ENCODE measurements at places on chromosomes 13 and 19.

GRCh38 chr13:106033659-106034058 is 501.8 kb downstream of the EFNB2 start:
- no peak for DNase-seq

DNA sequence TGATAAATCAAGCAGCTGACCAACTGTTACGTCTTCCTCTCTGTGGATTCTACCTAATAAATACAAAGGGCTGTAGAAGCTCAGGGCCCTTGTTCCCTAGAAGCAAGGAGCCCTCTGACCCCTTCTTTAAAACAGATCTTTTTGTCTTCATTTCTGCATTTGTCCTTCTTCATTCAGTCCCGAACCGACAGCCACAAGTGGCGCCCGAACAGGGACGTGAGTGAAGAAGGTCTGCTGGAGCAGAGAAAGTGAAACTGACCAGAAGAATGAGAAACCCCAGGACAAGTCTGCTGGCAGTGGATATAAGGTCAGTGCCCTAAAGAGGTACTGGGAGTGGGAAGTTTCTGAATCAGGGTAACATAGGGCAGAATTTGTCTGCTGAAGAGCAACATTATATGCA is 13.1 kb downstream of the ZNF773 start:
- no peak for DNase-seq

GRCh38 chr19:51690454-51691073 is 2.6 kb upstream of the SPACA6 start:
- no peak for DNase-seq

DNA sequence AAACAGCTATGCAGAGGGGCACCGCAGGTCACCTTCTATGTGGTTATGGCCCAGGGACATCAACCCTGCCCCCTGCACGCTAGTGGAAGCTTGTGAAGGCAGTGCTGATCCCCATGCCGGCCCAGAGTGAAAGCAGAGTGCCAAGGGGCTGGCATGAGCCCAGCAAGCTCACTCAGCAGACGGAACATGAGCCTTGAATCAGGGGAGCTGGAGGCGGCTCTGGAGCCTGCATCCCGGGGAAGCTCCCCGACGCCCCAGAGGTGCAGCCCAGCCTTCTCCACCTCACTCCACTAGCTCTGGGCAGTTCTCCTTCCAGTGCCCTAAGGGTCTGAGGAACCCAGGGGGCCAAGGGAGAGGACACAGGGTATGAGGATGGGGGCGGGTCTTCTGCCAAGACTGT is 19.0 kb upstream of the ISYNA1 start:
- no peak for DNase-seq

GRCh38 chr19:36113894-36114720 is 568 bp downstream of the POLR2I start:
- no peak for DNase-seq

- DNase-seq, result no peak
Measured at GRCh38 chr13:94454906-94455305, 24.6 kb downstream of the DCT start.

DNA sequence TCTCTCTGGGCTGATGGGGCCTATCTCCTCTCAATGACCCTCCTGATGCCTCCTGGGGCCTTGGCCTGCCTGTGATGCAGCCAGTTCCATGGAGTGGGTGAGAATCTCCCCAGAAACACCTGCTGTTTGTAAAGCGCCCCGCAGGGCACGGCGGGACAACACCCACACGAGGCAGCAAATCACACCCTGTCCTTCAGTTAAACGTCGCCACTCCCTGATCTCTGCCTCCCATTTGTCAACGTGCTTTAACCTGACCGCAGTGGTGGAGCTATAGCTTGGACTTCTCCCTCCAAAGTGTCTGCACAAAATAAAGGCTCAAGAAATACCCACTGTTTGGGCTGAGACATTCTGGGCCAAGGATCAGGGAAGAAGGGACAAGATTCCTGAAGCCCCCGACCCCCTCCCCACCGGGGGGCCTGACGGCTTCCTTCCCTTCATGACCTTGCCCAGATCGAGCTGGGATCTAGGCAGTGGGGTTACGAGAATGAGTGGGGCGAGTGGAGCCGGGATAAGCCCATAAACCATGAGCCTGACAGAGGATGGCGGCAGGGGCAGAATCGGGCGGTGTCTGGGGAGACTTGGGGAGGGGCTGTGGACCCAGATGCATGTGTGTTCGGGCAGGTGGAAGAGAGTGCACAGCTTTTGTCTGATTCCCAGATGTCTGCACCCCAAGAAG is 8.0 kb downstream of the MYDGF start:
- DNase-seq, result no peak

DNA sequence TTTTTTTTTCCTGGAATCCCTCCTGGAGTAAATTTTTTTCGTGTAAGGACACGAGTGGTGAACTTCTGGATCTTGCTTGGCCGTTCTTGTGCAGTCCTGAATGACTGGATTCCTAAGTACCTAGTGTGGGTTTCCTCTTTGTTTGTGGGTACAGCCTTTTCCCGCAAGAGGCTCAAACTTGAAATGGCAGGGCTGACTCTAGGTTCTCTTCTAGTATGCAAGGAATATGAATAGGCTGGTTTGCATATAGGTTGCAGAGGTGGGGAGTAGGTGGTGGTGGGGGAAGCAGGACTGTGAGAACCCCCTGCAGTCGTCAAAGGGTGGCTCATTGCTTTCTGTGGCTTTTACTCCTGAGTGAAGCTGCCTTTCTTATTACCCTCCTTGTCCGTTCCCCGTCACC is 13.6 kb downstream of the UBAC2 start:
- no peak for DNase-seq

- no peak for DNase-seq
Measured at GRCh38 chr13:65011378-65011777, 2218.8 kb downstream of the PCDH9 start.

GRCh38 chr19:46603195-46603637 is 2.1 kb downstream of the CALM3 start:
- DNase-seq, result no peak

GRCh38 chr13:113975416-113975815 is 1.5 kb upstream of the C13orf46 start:
- DNase-seq, result no peak

GRCh38 chr13:30827578-30827925 is 78.5 kb upstream of the MEDAG start:
- DNase-seq, result no peak

DNA sequence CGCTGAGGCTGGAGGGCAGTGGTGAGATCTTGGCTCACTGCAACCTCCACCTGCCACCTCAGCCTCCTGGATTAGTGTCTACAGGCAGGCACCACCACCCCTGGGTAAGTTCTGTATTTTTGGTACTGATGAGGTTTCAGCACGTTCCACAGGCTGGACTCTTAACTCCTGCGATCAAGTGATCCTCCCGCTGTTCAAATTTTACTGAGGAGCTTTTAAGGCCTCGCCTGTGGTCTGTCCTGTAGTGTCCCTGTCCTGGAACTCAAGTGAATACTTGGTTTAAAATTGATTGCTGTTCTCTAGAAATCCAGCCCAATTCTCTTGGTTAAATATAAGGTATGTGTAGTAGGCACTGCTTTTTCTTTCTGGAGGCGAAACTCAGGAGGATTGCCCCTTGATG is 65.2 kb downstream of the DPRX start:
- DNase-seq, result no peak

DNA sequence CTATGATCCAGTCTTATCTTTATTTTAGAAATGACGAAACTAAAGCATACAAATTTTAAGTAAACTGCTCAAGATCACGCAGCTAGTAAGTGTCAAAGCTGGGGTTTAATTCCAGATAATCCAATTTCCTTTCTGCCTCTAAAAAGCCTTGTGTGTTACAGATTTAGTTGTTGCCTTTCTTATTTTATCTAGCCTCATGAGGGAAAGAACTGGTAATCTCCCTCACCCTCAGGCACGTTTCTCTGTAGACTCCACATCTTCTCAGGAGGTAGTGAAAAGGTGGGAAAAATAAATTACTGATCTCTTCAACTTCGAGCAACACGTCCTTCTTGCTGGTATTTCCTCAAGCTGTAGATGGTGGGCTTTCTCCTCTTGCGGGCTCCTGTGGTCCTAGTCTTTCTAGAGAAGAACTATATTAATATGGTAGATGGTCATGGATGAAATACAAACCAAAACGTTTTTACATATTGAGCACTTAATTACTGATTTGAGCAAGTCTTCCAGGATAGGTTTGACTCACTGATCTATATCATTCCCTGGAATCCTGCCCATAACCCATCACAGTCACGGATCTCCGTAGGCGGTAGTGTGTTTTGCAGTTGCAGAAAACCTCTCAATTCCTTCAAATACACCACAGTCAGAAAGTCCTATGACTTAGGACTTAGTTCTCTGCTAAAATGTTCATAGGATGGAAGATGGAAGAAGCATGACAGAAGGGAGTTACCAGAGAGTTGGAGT is 519.5 kb downstream of the DCT start:
- no peak for DNase-seq

- no peak for DNase-seq
Measured at GRCh38 chr13:36357692-36358091, 11.5 kb upstream of the SPART start.

GRCh38 chr13:51385114-51385513 is 45.6 kb downstream of the SERPINE3 start:
- no peak for DNase-seq

- DNase-seq, result no peak
Measured at GRCh38 chr13:20953245-20953931, 50.8 kb upstream of the XPO4 start.

- no peak for DNase-seq
Measured at GRCh38 chr19:33906578-33907335, 110.1 kb downstream of the KCTD15 start.

DNA sequence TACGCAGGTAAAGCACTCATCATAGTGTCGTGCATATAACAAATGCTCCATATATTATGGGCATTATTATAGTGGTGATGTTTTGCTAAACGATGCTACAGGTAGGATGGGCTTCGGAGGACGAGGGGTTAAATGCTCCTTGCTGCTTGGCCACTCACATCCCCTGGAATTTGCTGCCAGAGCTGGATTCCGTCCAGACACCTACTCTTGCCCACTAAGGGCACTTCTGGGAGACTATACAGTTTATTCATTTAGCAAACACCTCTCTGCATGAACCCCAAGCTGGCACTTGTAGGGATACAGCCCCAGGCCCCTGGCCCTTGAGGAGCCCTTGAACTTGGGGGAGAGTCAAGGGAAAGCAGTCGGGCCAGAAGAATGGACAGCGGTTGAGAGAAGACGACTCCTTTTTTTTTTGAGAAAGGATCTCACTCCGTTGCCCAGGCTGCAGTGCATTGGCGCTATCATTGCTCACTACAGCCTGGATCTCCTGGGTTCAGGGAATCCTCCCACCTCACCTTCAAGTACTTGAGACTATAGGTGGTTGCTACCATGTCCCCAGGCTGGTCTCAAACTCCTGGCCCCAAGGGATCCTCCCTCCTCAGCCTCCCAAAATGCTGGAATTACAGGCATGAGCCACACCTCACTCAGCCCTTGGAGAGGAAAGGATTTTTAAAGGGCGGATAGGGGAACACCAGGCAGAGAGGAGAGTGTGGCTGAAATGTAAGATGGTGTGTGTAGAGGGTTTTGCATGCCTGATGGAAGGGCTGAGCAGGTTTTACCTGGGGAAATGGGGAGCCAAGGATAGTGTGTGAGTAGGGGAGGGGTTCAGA is 1.1 kb upstream of the MRPL34 start:
- DNase-seq, result no peak

DNA sequence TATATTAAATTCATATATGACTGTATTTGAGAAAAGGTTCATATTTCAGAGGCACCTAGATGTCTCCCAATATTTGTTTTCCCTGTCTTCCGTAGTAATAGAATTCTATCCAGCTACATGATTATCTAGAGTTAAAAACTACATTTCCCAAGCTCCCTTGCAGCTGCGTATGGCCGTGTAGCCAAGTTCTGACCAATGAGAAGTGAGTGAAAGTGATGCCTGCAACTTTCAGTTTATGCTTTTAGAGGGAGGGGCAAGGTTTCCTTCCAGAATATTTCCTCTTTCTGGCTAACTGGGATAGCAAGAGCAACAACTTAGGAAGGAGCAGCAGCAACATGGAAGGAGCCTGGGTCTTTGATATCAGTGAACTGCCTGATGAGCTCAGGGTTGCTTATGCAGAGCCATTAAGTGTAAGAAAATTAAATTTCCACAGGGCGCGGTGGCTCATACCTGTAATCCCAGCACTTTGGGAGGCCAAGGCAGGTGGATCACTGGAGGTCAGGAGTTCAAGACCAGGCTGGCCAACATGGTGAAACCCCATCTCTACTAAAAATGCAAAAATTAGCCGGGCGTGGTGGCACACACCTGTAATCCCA is 23.2 kb upstream of the CYP2A13 start:
- no peak for DNase-seq

DNA sequence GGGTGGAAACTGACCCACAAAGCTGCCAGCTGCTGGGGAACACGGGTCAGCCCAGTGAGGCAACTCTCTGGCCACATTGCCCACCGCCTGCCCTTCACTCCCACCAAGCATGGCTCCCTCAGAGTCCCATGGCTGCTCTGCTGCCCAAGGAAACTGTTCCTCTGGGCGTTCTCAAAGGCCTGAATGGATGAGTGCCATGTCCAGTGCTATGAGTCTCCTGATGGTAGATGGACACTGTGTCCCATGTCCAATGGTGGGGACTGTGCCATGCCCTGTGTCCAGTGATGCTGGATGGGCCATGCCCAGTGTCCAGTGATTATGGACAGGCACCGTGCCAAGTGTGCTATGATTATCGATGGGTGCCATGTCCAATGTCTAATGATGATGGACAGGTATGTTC is 88.8 kb downstream of the ANKRD10 start:
- DNase-seq, result no peak

GRCh38 chr19:49591731-49592485 is 926 bp downstream of the PRR12 start:
- no peak for DNase-seq

All from stimulated activated CD8-positive, alpha-beta memory T cell treated with anti-CD3 and anti-CD28 coated beads, Interleukin-4, amount 100 ng/mL, for 1 hour (primary cell).